HTR-8/SVneo (cell line): ENCODE measurements at places on chromosomes 11 and 22.

DNA sequence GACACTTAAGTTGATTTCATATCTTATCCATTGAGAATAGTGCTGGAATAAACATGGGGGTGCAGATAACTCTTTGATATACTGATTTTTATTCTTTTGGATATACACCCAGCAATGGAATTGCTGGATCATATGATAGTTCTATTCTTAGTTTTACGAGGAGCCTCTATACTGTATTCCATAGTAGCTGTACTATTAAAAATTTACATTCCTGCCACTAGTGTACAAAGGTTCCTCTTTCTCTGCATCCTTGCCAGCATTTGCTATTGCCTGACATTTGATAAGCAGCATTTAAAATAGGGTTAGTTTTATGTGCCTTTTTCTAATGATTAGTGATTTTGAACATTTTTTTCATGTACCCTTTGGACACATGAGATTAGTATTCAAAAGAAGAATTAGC lies 554.2 kb downstream of the JRKL start:
- DNase-seq: no peak

GRCh38 chr11:78063440-78064181 lies at the start of gene THRSP:
Gene THRSP, plus strand, starts transcription at chr11:78063861. Its CDS starts 21 bp downstream, at chr11:78063882.
- no peak for DNase-seq

GRCh38 chr11:32081129-32081641 lies 9.7 kb upstream of the RCN1 start:
- no peak for DNase-seq

- no peak for DNase-seq
Measured at GRCh38 chr11:106585061-106585460, 433.2 kb downstream of the GUCY1A2 start.

- DNase-seq: no peak
Measured at GRCh38 chr11:66280428-66280827, 2.5 kb downstream of the CNIH2 start.

DNA sequence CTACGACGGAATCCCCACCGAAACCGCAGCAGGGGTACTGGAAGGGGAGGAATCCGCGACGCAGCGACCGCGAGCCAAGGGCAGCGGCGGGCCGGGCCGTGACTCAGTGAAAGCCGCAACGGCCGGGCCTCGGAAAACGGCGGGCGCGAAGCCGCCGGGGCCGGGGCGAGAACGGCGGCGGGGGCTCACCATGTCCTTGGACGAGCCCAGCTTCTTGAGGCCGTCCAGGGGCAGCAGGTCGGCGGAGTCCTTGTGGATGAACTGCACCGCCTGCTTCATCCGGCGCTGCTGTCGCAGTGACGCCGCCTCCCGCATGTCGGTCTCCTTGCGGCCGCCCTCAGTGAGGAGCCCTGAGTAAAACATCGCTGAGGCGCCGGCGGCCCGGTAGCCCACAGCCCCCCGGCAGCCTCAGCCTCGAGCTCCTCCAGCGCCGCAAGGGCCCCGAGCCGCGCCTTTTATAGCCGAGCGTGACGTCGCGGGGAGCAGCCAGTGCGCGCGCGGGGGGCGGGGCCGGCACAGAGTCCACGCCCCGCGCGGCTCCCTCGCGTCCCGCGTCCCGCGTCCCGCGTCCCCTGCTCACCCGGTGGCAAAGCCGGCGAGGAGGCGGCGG lies at the start of gene NRIP3:
TSS of gene NRIP3 (minus strand) at position 429 of the 610 bp plus-strand sequence. CDS start at position 363, 66 bp downstream.
- peak; percentile 63 for DNase-seq

DNA sequence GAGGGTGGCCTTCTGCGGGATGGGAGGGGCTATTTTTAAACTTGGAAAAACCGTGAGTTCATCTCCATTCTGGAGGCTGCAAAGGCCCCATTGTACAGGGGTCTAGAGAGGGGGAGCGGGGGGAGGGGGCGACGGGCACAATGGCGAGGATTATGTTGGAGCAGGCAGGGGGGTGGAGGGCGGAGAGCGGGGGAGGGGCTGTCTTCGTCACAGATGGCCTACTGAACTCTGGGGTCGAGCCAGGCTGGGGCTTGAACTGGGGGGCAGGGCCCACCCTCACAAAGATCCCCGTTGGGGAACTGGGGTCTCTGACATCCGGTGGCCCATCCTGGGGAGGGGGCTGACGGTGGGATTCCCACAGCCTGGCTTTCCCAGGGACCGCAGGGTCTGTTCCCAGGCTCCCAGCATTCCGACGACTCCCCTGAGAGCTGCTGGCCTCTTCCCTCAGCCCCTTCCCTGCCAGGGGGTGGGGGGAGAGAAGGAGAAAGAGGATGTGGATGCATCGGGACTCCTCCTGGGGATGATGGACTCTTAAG lies 3.4 kb upstream of the MCAM start:
- DNase-seq: no peak

DNA sequence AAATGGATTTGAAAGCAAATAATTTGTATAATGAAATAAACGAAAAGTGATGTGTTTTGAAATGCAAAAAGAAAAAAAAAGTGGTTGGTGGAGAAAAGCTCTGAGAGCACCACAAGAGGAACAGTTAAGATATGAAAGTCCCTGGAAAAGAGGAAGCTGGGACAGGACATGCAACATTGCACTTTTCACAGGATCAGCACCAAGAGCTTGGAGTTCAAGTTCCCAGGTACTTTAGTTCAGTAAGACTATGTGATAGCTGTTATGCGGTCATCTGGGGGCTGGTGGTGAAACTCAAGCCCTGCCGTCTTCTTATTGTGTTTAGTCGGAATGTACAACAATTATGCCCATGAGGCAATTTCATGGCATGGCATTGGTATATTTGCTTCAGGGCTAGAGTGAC lies 17.1 kb upstream of the MS4A4A start:
- no peak for DNase-seq
